Chondrocyte (in vitro differentiated cells): ENCODE measurements at places on chromosomes 5 and 9. TPM values are rescaled to one million over a fixed set of nuclear protein-coding genes. Genes with fewer than 3 reads are reported as not detected.
A peak's percentile ranks its signal among the peaks of the same experiment; 100 is the strongest.

DMRTA1 gene
- 5.0 to 6.7 TPM (median 5.2 TPM) in 3 replicates for total RNA-seq

NKD2 gene
- total RNA-seq = not detected in 3 replicates

DNA sequence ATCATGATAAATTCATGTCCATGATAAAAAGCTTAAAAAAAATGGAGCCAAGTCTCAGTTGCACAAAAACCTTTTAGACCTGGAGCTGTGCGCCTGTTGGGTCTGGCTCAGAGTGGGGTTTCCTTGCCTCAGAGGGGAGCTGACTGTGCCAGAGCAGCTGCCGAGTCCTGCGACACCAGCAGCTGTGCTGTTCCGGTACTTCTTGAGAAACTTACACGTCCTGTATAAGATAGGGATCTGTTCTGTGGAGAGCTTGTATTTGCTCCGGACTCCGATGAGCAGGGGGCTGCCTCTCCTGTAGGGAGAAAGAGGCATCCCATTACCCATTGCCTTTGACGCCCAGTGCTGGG lies 28.6 kb downstream of the GFPT2 start:
- no peak overlapping the region for H3K4me3 ChIP-seq
- DNase-seq = no peak
- H3K27ac ChIP-seq = no peak overlapping the region
- no peaks in the 10 kb centered on the region for H3K27me3 ChIP-seq

ZNF454 gene
- 0.32 to 2.3 TPM (median 0.49 TPM) in 3 replicates for total RNA-seq

- H3K4me3 ChIP-seq = no peak overlapping the region
- H3K36me3 ChIP-seq = no peaks in the 10 kb centered on the region
- H3K27ac ChIP-seq = no peak overlapping the region
- peaks cover 36% of the 10 kb centered on the region for H3K27me3 ChIP-seq
Measured at GRCh38 chr5:13957032-13957645, 12.7 kb upstream of the DNAH5 start.

ARL10 gene
- total RNA-seq = 24.5 to 37.8 TPM (median 33.7 TPM) in 3 replicates

- H3K27me3 ChIP-seq = peaks cover 14% of the 10 kb centered on the region
- H3K36me3 ChIP-seq = no peaks in the 10 kb centered on the region
- H3K4me1 ChIP-seq = peaks cover 11% of the 10 kb centered on the region
Measured at GRCh38 chr9:108672475-108673190, 183.2 kb downstream of the ACTL7B start.

GRCh38 chr5:67612961-67613360 lies 416.4 kb upstream of the CD180 start:
- DNase-seq = no peak
- no peaks in the 10 kb centered on the region for H3K4me1 ChIP-seq
- no peak overlapping the region for H3K4me3 ChIP-seq
- H3K27me3 ChIP-seq = no peaks in the 10 kb centered on the region
- H3K27ac ChIP-seq = no peak overlapping the region

UBE2QL1 gene
- total RNA-seq = 0.17 to 0.36 TPM (median 0.31 TPM) in 3 replicates

GRCh38 chr5:4374866-4375265 lies 765.3 kb upstream of the ADAMTS16 start:
- H3K27me3 ChIP-seq = peaks cover 2% of the 10 kb centered on the region
- no peak overlapping the region for H3K4me3 ChIP-seq
- H3K4me1 ChIP-seq = peaks cover 5% of the 10 kb centered on the region
- no peak for DNase-seq
- no peak overlapping the region for H3K27ac ChIP-seq

ABLIM3 gene
- total RNA-seq = 7.6 to 16.0 TPM (median 15.4 TPM) in 3 replicates

EPB41L4A gene
- total RNA-seq = 2.5 to 3.9 TPM (median 3.5 TPM) in 3 replicates

DNA sequence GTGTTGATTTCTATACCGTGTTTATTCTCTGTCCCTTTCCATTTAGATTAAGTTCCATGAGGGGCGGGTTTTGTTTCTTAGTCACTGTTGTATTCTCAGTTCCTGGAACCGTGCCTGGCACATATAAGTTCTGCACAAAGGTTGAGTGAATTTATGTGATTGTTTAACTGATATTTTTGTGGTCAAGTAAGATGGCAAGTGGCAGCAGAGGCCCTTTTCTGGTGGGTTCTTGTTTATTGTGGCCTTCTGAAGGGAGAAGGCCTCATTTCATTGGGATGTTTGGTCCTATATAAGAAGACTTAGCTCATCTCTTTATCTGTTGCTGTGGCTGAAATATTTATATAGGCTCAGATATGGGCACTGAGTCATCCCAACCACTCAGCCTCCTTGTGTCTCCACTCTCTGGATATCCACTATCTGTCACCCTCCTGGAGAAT lies 262.5 kb downstream of the PSAT1 start:
- H3K27ac ChIP-seq = peak overlapping the region; percentile 1
- DNase-seq = no peak
- H3K27me3 ChIP-seq = no peaks in the 10 kb centered on the region

DNA sequence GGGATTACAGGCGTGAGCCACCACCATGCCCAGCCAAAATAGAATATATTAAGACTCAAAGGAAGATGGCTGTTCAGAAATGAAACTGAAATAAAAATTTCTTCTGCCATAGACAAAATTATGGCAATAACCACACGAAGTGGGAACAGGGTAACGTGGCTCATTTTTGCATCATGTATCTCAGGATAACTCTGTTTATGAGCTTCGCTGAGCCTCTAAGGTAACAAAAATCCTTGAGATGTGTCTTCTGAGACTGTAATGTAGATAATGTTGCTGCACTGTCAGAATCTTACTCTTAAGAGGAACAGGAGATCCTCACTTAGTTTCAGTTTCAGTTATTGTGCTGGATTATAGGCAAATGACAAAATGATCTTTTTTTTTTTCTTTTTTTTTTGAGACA lies 153.8 kb downstream of the GOLPH3 start:
- H3K27ac ChIP-seq = no peak overlapping the region
- peaks cover 48% of the 10 kb centered on the region for H3K4me1 ChIP-seq
- no peak overlapping the region for H3K4me3 ChIP-seq
- no peak for DNase-seq
- peaks cover 5% of the 10 kb centered on the region for H3K36me3 ChIP-seq

ACOT12 gene
- not detected in 3 replicates for total RNA-seq

DNA sequence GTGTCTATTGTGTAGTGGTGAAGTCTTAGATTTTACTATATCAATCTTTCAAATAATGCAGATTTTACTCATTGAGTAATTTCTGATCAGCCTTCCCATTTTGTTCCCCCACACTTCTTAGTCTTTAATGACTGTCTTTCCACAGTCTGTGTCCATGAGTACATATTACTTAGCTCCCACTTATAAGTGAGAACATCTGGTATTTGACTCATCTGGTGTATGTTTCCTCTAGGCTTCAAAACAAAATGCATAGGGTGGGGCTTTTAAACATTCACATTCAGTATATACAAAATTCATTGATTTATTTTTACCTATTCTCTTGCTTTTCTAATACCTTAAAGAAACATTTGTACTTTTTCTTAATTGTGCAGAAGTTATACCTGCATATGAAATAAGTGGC lies 513.0 kb downstream of the MTRR start:
- no peak overlapping the region for H3K4me3 ChIP-seq
- DNase-seq = no peak
- H3K4me1 ChIP-seq = no peaks in the 10 kb centered on the region
- no peaks in the 10 kb centered on the region for H3K36me3 ChIP-seq
- no peak overlapping the region for H3K27ac ChIP-seq

GRCh38 chr9:551986-552929 lies 289.2 kb upstream of the DMRT1 start:
- no peak for DNase-seq
- no peak overlapping the region for H3K4me3 ChIP-seq
- H3K27me3 ChIP-seq = peaks cover 28% of the 10 kb centered on the region
- no peaks in the 10 kb centered on the region for H3K36me3 ChIP-seq
- no peaks in the 10 kb centered on the region for H3K4me1 ChIP-seq

LRRC70 gene
- total RNA-seq = 0.20 to 0.77 TPM (median 0.70 TPM) in 3 replicates

DNA sequence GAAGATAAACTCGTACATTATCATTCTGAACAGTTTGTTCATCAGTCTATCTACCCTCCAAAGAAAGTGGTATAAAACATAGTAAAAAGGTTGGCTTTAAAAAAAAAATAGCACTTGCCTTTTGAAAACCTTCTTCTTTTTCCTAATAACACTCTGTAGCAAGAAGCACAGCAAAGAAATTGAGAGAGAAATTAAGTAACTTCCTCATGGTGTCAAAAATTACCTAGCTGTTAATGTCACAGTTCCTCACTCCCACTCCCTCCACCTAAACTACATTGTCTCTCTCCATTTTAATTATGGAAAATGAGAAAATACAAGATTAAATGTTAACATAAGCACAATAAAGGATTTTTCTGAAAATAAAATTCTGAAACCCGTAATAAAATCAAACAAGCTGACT lies 72.2 kb downstream of the CERT1 start:
- H3K27ac ChIP-seq = no peak overlapping the region
- no peak for DNase-seq
- peaks cover 9% of the 10 kb centered on the region for H3K36me3 ChIP-seq
- no peaks in the 10 kb centered on the region for H3K27me3 ChIP-seq
- H3K4me3 ChIP-seq = no peak overlapping the region

ANKRD55 gene
- total RNA-seq = not detected in 3 replicates

PCDHGA5 gene
- total RNA-seq = 0.15 to 0.48 TPM (median 0.27 TPM) in 3 replicates

DNA sequence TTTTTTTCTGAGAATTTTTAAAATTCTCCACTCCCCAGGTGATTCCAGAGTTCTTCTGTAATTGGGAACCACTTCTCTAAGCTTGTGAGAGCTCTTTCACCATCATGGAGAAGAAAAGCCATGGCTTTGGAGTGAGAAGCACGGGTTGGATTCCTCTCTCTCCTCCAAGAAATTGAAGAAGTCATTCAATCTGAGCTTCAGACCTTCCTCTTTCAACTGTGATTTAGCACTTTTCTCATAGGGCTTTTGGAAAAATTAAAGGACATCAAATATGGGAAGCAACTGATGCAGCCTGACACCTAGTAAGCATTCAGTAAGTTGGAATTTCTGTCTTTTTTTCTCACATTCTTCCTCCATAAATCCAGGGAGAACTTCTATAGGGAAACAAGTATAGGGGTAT lies 580.4 kb upstream of the KLF4 start:
- H3K36me3 ChIP-seq = no peaks in the 10 kb centered on the region
- H3K4me3 ChIP-seq = no peak overlapping the region
- H3K4me1 ChIP-seq = no peaks in the 10 kb centered on the region
- H3K27ac ChIP-seq = no peak overlapping the region
- H3K27me3 ChIP-seq = peaks cover 7% of the 10 kb centered on the region

- no peaks in the 10 kb centered on the region for H3K36me3 ChIP-seq
- no peaks in the 10 kb centered on the region for H3K27me3 ChIP-seq
- H3K4me3 ChIP-seq = no peak overlapping the region
- no peak for DNase-seq
- H3K27ac ChIP-seq = no peak overlapping the region
- peaks cover 3% of the 10 kb centered on the region for H3K4me1 ChIP-seq
Measured at GRCh38 chr5:139732019-139732418, 63.6 kb upstream of the PSD2 start.

DNA sequence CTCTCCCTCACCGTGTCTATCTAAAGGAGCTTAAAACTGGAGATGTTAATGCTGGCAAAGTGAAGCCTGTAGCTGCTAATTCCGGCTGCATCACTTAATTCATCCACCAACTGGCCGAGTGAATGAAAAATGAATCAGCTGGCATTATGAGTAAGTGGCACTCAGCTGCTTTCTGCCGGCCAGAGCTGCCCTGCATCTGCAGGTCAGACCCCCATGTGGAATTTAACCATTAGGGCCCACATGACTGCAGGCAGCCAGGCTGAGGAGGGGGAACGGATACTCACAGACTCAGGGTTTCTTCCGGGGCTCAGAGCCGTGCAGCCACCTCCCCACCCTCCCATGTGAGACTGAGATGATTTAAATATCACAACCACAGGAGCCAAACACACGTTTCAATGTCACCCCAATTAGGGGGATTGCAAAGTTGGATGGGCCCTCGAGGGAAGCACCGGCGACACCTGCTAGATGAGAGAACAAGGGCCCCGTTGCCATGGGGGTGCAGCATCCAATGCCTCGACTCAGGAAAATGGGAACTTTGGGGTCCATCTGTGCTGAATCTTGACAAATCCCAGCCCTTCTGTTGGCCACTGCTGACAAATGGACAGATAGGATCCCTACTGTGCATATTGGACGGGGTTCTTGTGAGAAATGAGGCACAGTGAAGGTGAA lies 115.6 kb upstream of the ALDH1B1 start:
- peaks cover 19% of the 10 kb centered on the region for H3K4me1 ChIP-seq
- no peaks in the 10 kb centered on the region for H3K36me3 ChIP-seq
- H3K27ac ChIP-seq = no peak overlapping the region
- DNase-seq = no peak

PCDHA3 gene
- total RNA-seq = 0.19 to 0.28 TPM (median 0.20 TPM) in 3 replicates

DNA sequence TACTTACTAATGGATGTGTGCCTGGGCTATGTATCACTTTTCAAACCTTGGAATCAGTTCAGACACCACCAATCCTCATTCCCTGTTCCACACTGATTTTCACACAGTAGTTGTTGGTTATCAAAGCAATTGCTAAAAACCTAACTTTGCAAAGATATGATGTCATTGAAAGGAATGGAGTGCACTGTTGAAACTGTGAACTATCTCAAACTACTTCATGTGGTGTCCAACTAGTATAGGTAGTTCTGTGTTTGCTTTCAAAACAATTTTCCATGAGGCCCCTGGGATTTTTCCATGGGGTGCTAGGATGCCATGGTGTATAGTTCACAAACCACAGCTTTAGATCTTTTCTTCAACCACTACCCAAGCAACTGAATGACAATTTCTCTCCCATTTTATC lies 17.8 kb downstream of the INIP start:
- H3K27ac ChIP-seq = no peak overlapping the region
- peaks cover 6% of the 10 kb centered on the region for H3K36me3 ChIP-seq
- H3K27me3 ChIP-seq = no peaks in the 10 kb centered on the region
- no peak overlapping the region for H3K4me3 ChIP-seq
- no peak for DNase-seq

GRIN3A gene
- not detected in 3 replicates for total RNA-seq

LRRC26 gene
- total RNA-seq = not detected in 3 replicates

DNA sequence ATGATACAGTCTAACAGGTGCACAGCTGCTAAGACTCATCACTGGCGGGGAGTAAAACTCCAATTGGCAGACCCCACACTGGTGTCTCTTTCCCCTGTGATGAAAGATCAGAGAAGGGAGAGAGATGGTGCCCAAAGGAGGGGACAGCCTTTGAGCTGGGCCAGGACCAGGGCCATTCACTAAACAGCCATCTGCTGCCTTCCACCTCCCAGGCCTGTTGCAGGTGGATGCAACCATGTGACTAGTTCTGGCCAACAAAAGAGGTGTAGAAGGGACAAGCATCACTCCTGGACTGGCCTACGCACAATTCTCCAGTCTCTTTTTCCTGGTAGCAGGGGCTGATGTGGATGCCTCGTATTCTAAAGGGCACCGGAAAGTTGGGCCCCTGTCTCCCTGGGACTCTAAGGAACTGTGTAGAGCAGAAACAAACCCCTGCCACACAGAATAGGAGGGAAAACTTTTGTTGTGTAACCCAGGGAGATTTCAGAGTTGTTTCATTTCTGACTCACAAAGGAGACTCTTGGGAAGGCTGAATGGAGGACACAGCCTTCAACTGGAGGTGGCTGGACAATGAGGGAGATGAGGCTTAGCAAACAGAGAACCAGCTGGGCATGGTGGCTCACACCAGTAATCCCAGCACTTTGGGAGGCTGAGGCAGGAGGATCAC lies 26.9 kb downstream of the TNIP1 start:
- no peak for DNase-seq
- peaks cover 8% of the 10 kb centered on the region for H3K4me1 ChIP-seq
- no peak overlapping the region for H3K4me3 ChIP-seq
- no peak overlapping the region for H3K27ac ChIP-seq
- peaks cover 18% of the 10 kb centered on the region for H3K36me3 ChIP-seq
- H3K27me3 ChIP-seq = no peaks in the 10 kb centered on the region

AQP7 gene
- total RNA-seq = 0.30 to 0.80 TPM (median 0.33 TPM) in 3 replicates
